ENCODE measurements at places on chromosomes 4 and X.

GRCh38 chrX:111322231-111322855, 52.1 kb upstream of the CAPN6 start:
- no peak for DNase-seq

GRCh38 chrX:80246271-80246670, 174.0 kb upstream of the TENT5D start:
- no peak for DNase-seq

DNA sequence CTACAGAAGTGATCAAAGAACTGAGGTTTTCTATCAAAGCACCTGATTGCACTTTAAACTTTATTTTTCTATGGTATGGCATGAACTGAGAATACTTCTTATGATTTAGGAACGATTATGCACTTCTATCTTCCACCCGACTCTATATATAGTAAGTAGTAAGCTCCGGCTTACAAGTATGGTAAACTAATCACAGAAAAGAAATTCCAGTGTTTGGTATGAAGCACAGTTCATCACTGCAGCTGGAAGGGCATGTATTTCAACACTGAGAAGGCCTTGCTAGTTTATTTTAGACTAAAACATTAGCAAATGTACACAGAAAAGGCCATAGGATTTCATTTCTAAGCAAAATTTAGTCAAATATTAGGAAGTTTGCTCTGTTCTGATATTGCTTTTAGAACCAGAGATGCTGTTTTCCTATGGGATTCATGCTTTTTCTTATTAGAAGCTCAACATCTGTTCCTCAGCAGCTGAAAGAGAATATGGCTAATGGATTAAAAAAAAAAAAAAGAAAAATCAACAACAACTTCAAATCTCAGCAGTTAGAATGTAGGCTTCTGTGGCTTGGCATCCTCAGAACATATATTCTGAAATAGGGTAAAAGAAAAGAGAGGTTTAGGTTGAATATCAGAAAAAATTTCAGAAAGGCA, 273.5 kb downstream of the C4orf33 start:
- no peak for DNase-seq

- DNase-seq, result no peak
Observed at GRCh38 chr4:123632693-123633030, 236.1 kb downstream of the SPRY1 start.

GRCh38 chr4:180560896-180561295, 1682.3 kb upstream of the TENM3 start:
- DNase-seq, result no peak

DNA sequence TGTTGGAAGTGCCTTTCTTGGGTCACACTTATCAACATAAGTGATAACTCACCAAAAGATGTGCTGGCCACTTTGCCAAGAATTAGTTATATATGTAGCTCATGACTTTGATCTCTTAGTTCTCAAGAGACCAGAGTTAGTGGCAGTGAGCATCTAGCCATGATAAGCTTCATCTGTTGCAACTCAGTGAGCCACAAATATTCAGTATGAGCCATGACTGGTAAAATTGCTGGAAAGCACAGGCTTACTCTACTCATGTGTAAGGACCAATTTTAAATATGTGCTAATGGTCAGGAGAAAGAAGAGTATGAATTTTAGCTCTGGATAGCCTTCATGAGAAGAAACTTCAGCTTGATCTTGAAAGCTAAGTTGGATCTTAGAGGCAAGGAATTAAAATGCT, 59.4 kb upstream of the TLL1 start:
- DNase-seq, result no peak

- DNase-seq, result peak; percentile 16
Observed at GRCh38 chrX:150569155-150569477, 695 bp downstream of the MTM1 start.

GRCh38 chr4:183249854-183250253, 70.2 kb downstream of the CLDN22 start:
- DNase-seq, result no peak

DNA sequence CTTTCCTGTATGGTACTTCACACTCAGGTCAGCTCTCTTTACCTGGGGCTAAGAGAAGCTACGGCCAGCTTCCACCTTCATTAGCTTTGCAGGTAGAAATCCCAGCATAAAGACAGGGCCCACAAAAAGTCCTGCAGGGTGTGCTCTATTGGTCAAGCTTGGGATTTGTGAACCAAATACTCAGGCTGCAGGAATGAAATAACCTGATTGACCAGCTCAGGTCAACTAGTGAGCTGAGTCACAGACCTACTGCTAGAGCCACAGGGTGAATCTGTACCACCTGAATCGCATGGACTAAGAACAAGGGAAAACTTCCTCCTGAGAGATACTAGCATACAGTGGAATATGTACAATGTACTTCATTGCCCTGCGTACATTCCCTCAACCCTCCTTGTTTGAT, 172.2 kb downstream of the HHIP start:
- DNase-seq, result no peak

- DNase-seq, result no peak
Observed at GRCh38 chrX:11319806-11320520, 26.8 kb downstream of the AMELX start.

GRCh38 chr4:143394739-143395453, 58.2 kb downstream of the GAB1 start:
- DNase-seq, result no peak

DNA sequence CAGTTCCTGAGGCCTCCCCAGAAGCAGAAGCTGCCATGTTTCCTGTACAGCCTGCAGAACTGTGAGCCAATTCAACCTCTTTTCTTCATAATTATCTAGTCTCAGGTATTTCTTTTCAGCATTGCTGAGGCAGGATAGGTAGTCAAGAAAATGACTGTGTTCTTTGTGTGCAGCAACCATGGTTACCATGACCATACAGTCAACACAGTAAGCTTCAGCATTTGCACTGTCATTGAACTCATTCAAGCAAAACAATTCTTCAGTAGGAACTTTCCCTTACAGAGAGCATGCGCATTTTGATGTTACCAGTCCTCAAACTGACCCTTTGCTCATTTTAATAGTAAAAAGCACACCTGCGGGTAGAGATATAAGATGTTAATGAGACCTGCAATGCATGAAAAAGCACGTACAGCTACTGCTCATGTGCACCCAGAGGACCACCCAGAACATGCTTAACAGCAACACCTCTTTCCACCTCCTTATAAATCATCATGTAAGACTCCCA, 180.8 kb downstream of the PRKX start:
- DNase-seq, result no peak

GRCh38 chrX:40097504-40098263, at the start of gene BCOR:
TSS of gene BCOR (minus strand) at chrX:40097958. CDS start at chrX:40077929, 20,029 bp downstream.
- DNase-seq, result peak; percentile 72

- DNase-seq, result no peak
Observed at GRCh38 chr4:123378794-123379193, 17.8 kb upstream of the SPRY1 start.

GRCh38 chrX:7987160-7988012, 60.2 kb upstream of the PNPLA4 start:
- DNase-seq, result no peak

DNA sequence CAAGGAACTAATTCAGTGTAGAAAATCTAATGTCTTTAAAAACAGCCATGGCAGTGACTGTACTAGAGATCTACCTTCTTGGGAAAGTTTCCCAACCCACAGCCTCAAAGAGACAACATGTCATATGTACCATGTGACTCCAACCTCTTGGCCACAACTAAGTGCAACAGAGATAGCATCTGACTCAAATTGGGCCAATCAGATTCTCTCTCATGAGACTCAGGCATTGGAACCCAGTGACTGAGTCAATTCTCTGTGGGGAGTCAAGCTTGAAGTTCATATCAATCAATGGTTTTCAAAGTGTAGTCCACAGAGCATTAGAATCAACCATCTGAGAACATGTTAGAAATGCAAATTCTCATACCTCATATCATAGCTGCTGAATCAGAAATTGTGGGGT, 123.3 kb downstream of the MBNL3 start:
- DNase-seq, result no peak

GRCh38 chrX:73239242-73239641, 24.6 kb upstream of the NAP1L2 start:
- no peak for DNase-seq

GRCh38 chrX:46461660-46462191, 83.5 kb downstream of the ZNF674 start:
- DNase-seq, result no peak

DNA sequence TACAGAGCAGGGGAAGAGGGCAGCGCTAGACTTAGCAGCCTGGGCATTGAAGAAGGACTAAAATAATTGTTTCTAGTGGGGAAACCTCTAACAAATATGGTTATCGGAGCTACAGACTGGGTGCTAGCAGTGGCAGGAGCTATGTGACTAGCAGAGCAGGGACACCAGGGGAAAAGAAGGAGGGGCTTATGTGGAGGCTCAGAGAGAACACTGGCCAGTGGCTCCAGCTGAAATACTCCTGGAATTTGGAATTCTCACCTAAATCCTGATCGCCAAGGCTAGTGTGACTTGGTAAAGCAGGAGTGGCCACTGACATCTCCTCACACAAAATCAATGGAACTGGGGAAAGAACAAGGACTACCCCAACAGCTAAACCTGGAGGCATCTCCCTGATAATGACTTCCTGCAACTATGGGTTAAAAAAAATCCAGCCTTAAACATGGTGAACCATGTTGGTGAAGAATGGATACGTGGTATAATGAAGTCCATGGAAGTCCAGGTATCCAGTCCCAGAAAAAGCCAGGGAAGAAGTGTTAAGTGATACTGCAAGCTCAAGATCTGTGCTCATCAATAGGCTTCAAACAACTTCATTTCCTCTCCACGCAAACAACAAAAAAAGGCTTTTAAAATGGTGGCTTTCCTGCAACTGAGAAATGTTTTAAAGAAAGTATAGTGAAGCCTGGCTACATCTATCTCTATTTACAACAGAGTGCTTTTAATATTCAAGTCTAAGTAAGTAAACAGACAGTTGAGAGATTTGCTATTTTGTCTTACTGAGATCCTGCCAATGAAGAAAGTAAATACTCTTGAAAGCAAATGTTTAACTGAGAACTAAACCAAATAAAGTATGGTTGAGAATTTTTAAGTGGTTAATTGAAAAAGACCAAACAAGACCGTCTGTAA, 1.8 kb downstream of the TAPT1 start:
- no peak for DNase-seq

DNA sequence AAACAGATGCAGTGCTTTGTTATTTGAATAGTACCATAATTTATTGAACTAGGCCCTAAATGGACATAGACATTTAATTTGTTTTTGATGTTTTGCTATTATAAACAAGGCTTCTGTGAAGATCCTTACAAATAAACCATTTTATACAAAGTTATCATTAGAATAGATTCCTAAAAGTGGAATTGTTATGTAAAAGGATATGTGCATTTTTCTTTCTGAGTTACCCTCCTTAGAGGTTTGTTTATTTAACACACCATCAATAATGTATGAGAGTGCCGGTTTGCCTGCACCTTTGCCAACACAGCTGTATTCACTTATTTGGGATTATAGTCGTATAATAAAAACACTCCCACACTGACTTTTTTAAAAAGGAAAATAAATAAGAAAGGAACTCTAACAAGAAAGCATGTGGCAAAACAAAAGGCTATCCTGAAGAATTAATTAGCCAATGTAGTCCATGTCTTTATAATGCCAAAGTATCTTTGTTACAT, 84.8 kb downstream of the PAK3 start:
- DNase-seq, result no peak

DNA sequence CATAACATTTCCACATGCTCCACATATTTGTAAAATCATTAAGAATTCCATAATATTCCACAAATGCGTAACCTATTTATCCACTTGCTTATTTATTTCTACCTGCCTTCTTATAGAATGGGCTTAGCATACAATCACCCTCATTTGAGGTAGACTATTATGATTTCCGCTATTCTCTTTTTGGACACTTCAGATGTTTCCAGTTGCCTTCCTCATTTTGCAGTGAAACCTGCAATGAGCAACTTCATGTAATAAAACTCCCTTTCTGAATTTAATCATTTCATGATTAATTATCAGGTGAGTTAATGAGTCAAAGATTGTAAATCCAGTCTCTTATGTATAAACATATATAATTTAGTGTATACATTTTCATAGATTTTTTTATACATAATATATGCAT, 58.0 kb downstream of the PPP3CA start:
- no peak for DNase-seq

DNA sequence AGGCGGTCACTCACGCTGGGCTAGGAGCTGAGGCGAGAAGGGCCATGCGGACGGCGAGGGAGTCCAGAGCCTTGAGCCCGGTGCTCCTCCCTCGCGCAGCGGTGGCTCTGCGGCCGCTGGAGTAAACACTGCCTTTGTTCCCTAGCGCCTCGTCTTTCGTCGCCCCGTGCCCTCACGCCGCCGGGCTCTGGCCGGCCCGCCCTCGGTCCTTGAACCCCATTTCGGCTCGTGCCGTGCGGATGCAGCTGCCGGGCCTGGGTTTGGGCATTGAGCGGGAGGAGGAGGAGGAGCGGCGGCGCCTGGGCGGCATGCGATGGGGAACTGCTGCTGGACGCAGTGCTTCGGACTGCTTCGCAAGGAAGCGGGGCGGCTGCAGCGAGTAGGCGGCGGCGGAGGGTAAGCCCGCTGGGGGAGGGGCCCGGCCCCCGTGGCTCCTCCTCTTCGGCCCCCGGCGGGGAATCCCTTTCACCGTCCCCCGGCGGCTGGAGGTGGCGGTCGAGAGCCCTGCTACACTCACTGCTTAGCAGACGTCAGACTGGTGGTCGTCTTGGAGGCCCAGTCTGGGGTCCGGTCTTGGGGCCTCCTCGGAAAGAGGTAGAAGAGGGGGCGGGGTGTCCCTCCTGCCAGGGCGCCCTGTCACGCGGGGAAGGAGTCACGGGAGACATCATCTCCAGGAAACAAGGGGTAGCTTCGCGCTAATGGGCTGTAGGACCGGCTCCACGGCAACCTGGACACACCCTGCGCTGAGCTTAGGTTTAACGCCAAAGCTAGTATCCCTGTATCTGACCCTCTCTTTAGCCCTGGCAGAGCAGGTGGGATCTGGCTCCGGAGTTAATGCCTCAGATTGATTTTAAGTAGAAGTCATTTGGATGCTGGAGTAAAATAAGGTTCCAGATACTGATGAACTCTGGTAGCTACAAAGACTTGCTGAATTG, at the start of gene AP1AR:
Gene AP1AR, plus strand, starts transcription at position 9 of the 935 bp plus-strand sequence. Its CDS starts 305 bp downstream, at position 314.
- peak; percentile 66 for DNase-seq

DNA sequence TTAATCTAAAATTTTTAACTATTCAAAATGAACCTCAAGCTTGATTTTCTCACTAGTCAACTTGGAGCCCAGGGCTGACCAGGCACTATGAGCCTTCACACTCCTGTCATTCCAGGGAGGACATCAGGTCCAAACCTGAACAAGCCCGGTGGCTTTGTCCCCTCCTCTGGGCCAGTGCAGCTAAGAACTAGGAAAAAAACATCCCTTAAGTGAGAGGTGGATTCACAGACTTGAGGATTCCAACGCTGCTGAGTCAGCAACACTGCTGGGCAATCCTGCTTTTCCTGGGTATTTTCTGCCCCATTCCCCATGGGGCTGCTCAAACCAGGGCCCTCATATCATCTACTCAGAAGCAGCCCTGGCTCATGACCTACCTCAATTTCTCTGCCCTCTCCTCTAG, 4.0 kb downstream of the RNF212 start:
- DNase-seq, result no peak

GRCh38 chrX:32084757-32085156, 1012.9 kb upstream of the FTHL17 start:
- DNase-seq, result no peak
